Activated CD8-positive, alpha-beta memory T cell treated with anti-CD3 and anti-CD28 coated beads, Interleukin-2, amount 50 U/mL, for 48 hours (primary cell): ENCODE measurements at places on chromosomes 1 and 21.
A peak's percentile ranks its signal among the peaks of the same experiment; 100 is the strongest.

GRCh38 chr1:226512076-226512728 lies 36.4 kb upstream of the STUM start:
- DNase-seq, result no peak

DNA sequence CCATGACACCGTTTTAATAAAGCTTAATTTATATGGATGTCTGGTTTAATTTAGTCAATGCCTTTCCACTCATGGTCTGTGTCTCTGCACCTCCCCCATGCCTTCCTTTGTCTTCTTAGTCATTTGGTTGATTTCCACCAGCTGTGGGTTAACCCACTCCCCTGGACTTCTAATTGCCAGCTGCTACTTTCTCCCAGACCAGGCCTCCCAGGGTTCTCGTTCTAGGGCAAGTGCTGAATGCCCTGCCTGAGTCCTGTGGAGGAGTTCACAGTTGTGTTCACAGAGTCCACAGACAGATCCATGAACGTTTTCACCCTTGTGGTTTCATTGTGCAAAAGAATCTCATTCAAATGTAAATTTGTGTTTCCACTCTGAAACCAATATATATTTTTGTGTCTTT lies 243.4 kb downstream of the NUF2 start:
- no peak for DNase-seq

- no peak for DNase-seq
These were observed 8.5 kb downstream of the VPS45 start for GRCh38 chr1:150076066-150076465.

- no peak for DNase-seq
These were observed 47.6 kb downstream of the ASTN1 start for GRCh38 chr1:177116941-177117340.

DNA sequence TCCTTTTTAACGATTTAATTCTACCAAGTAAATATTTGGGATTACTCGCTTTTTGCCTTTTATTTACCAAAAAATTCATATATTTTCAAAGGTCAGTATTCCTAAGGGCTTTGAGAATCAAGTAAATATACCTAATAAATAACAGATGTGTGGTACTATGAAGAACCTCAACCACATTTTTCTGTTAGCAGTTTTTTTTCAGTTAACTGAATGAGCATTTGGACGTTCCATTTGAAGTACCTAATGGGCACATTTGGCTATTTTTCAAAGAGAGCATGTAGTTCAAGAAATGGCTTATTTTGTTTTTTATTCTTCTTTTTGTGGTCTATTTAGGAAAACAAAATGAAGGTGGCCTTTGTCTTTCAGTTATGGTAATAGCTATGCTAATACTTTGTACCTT lies 253.0 kb downstream of the GPR52 start:
- DNase-seq, result no peak

DNA sequence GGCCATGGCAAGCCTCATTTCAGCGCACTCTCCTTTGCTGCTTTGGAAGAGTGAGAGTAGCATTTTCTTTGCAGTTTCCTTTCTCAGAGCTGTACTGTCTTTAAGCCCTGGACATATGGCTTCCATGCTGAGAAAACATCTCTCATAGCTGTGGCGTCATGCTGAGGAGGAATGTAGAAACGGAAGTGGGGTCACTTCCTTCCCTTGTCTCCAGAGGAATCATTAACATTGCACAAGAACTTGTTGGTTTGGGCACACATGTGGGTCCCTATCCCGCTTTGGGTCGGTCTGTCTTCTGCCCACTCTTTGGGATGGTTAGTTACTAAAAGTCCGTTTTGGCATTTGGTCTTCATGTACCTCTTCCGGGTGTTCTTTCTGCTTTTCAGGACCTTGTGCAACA lies 5.6 kb downstream of the MFN2 start:
- no peak for DNase-seq

DNA sequence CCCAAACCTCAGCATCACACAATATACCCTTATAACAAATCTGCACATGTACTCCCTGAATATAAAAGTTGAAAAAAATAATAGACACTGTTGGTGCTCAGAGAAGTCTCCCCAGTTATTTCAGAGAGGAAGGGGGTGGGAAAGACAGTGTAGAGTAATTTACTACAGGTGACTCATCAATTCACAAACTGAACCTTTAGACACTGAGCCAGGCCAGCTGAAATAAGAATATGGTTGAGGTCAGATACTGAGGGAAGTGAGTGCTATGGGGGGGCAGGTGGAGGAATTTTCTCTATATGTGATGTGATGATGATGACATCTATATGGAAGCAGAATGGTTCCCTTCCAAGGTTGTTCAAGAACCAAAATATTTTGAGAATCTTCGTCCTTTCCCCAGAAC lies 50.1 kb downstream of the MRPL39 start:
- no peak for DNase-seq

- DNase-seq, result no peak
These were observed 147.5 kb downstream of the TSEN15 start for GRCh38 chr1:184199036-184199435.

- no peak for DNase-seq
These were observed 848 bp downstream of the CTTNBP2NL start for GRCh38 chr1:112396653-112397471.

DNA sequence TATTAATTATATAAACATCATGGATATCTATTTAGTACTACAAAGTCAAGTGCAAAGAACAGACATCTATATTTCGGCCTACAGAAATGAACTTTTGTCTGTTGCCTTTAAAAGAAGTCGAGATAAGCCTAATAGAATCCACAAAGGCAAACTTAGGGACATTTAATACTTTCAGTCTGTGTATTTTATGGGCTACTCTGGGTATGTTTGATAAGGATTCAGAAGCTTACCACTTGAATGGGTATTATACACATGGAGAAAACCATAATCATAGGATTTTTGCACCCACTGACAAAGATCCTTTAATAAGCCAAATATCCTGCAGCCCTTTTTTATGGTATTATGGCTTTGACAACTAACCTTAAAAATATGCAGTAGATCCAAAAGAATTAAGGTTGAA lies 224.8 kb downstream of the LMO4 start:
- no peak for DNase-seq

GRCh38 chr1:19815801-19816736 lies 986 bp upstream of the RNF186 start:
- peak; percentile 40 for DNase-seq

DNA sequence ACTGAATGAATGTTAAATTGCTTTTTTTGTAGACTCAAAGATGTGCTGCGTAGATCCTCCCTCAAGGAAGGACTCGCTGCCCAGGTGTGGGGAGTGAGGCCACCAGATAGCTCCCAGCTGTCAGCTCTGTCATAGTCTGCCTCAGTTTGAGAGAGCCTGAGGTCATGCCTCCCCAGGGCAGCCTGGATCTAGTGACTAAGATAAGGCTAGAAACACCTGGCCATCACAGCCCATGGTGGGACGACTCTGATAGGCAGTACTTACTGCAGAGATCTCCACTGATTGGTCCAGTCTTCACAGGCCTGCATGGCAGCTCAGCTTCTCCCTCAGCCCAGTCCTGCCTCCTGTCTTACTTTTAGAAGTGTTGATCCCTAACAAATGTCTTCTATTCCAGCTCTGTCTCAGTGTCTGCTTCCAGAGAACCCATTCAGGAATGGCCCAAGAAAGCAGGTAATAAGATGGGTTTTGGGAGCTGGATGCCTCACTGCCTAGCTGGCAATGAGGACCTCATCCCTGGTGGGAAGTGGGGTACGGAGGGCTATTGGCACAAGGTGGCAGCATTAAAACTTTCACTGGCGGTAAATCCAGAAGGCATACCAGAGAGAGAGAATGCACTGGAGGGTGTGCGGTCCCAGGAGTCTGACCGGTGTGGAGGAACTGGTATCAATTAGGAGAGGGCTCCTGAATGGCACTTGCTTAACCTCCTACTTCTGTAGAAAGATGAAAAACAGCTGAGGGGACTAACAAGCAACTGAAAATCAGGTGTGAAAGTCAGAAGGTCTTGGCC lies 55.3 kb upstream of the GPR37L1 start:
- no peak for DNase-seq

DNA sequence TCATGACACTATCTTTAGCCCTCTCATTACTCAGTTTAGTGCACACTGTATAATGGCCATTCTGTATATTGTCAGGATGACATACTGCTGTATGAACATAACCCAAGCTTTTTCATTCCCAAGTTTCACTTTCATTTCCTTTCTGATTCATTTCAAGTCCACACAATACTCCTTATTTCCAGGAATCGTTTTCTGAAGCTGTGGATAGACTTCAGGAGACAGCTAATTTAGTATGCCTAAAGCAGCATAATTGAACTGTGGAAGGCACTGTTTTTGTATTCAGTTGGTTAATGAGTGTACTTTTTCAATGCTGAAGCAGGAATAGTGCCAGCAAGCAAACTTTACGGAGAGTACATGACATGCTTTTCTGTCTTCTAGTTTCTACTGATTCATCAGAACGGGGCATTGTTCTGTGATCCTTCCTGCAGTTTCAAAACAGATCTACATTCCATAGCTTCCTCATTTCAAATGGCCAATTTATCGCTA lies 578.5 kb upstream of the ZP4 start:
- DNase-seq, result no peak

GRCh38 chr1:151512326-151512725 lies 1.1 kb downstream of the CGN start:
- DNase-seq, result no peak

- no peak for DNase-seq
These were observed 9.0 kb upstream of the SLC2A7 start for GRCh38 chr1:9035226-9035625.

DNA sequence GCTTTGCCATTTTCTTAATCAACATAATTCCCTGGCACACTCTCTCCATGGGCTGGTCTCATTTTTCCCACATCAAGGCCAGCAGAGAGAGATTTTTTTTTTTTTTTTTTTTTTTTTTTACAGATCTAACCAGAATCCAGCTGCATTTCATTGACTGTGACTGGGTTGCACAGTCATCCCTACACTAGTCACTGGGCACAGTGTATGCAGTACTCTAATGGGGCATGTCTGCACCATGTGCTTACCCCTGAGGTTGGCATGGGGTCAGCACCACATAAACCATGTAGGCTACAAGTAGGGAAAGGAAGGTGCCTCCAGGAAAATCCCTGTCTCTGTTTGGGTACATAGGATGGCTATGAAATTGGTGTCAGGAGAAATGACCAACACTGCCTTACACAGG lies 64.1 kb upstream of the LRP8 start:
- DNase-seq, result no peak
